ENCODE measurements at places on chromosomes 3 and 15. TPM values are rescaled to one million over a fixed set of nuclear protein-coding genes. Genes with fewer than 3 reads are reported as not detected.

Gene CHRNA3
- total RNA-seq = 2.1 TPM

Gene CNTN4
- total RNA-seq = 2.2 TPM

DNA sequence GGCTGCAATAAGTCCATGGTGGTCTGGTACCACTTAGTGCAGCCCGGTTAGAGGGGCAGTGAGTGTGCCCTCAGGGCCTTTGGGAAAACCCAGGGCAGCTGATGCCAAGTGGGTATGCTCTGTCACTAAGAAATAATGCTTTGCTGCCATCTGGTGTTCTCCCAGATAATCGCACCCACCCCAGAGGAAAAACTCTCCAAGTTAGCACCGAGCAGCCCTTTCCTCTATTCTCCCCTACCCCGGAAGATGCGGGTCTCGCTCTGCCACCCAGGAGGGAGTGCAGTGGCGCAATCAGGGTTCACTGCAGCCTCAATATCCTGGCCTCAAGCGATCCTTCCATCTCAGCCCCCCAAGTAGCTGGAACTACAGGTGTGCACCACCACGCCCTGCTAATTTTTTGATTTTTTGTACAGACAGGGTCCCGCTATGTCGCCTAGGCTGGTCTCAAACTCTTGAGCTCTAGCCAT lies 21.3 kb upstream of the DAPK2 start:
- peaks cover 3% of the 10 kb centered on the region for H3K36me3 ChIP-seq
- H3K4me3 ChIP-seq = no peak overlapping the region
- H3K4me1 ChIP-seq = peaks cover 1% of the 10 kb centered on the region
- DNase-seq = peak; percentile 93
- H3K27ac ChIP-seq = no peak overlapping the region
- no peaks in the 10 kb centered on the region for H3K27me3 ChIP-seq

Gene DUOXA2
- total RNA-seq = not detected

Gene ZNF710
- total RNA-seq = 26.2 TPM

DNA sequence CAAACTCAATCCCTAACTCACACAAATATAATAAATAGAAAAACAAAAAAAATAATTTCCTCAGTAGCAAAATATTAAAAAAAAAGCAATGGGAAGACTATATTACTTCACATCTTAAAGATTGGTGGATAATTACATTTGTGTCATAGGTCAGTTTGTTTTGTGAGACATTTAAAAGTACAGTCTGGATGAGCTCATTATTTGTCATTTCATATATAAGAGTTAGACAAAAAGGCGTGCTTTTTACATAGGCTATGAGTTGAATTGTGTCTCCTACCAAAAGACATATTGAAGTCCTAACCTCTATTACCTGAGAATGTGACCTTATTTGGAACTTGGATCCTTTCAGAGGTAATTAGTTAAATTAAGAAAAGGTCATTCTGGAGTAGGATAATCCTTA lies 710.1 kb upstream of the CBLB start:
- no peak for DNase-seq
- no peaks in the 10 kb centered on the region for H3K4me1 ChIP-seq
- H3K27me3 ChIP-seq = no peaks in the 10 kb centered on the region
- no peak overlapping the region for H3K4me3 ChIP-seq
- no peak overlapping the region for H3K27ac ChIP-seq

- no peak overlapping the region for H3K27ac ChIP-seq
- DNase-seq = no peak
- no peaks in the 10 kb centered on the region for H3K27me3 ChIP-seq
- peaks cover 8% of the 10 kb centered on the region for H3K4me1 ChIP-seq
These were observed 389.7 kb upstream of the MDFIC2 start for GRCh38 chr3:70702132-70702531.

Gene TMEM207
- not detected for total RNA-seq

Gene AQP9
- total RNA-seq = not detected

DNA sequence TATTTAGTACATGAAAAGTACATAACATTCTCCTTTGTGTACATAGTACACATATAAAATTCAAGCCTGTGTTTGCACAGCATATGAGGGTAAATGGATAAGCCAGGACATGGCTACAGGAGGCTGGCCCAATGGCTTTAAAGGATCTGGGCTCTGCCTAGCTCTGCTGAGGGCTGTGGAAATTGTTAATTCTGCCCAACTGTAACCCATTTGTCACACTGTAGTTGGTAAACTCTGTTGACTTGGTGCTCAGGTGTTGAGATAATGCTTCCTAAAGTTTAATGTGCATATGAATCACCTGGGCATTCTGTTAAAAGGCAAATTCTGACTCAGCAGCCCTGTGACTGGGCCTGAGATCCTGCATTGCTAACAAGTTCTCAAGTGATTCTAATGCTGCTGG lies 196.5 kb upstream of the ZPLD1 start:
- H3K27ac ChIP-seq = no peak overlapping the region
- peak; percentile 63 for DNase-seq
- no peak overlapping the region for H3K4me3 ChIP-seq
- H3K36me3 ChIP-seq = no peaks in the 10 kb centered on the region
- no peaks in the 10 kb centered on the region for H3K27me3 ChIP-seq

Gene CHST13
- total RNA-seq = 5.9 TPM

Gene GOLGA6D
- total RNA-seq = 0.73 TPM

GRCh38 chr15:68584756-68585573 lies 6.2 kb downstream of the CORO2B start:
- peaks cover 3% of the 10 kb centered on the region for H3K4me1 ChIP-seq
- peaks cover 3% of the 10 kb centered on the region for H3K27me3 ChIP-seq
- no peaks in the 10 kb centered on the region for H3K36me3 ChIP-seq
- DNase-seq = no peak
- no peak overlapping the region for H3K27ac ChIP-seq

DNA sequence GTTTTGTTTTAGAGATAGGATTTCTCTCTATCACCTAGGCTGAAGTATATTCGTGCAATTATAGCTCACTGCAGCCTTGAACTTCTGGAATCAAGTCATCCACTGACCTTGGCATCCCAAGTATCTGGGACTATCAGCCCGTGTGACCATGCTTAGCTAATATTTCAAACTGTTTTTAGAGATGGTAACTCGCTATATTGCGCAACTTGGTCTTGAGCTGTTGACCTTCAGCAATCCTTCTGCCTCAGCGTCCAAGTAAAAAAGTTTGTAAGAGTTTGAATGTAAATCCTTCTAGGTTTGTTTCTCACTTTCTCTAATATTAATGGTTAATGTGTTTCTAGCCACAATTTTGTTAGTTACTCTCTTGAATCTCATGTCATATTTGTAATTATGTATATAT lies 1243.5 kb upstream of the CADM2 start:
- no peaks in the 10 kb centered on the region for H3K4me1 ChIP-seq
- no peaks in the 10 kb centered on the region for H3K36me3 ChIP-seq
- no peak overlapping the region for H3K4me3 ChIP-seq
- no peaks in the 10 kb centered on the region for H3K27me3 ChIP-seq
- no peak for DNase-seq

DNA sequence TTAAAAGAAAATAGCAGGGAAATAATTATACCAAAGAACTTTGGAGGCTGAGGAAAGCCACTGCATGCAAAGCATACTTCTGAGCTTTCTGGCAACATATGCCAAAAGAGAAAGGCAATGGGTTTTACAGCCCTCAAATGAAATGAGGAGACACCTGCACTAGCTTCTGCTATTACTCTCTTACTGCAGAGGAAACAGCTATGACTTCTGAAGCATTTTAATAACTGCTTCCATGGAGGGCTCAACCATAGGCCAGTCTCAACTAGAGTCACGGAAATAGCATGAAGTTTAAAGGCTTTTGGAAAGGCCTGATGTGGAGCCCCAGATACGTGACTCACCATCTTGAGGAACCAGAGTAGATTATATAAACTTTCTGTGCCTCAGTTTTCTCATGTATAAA lies 114.8 kb downstream of the OXNAD1 start:
- no peak for DNase-seq
- no peak overlapping the region for H3K27ac ChIP-seq
- H3K27me3 ChIP-seq = no peaks in the 10 kb centered on the region
- no peak overlapping the region for H3K4me3 ChIP-seq
- H3K4me1 ChIP-seq = no peaks in the 10 kb centered on the region

GRCh38 chr3:190863119-190863465 lies 598 bp upstream of the GMNC start:
- H3K36me3 ChIP-seq = no peaks in the 10 kb centered on the region
- DNase-seq = no peak
- H3K4me1 ChIP-seq = no peaks in the 10 kb centered on the region
- no peak overlapping the region for H3K27ac ChIP-seq

All from H1 (cell line).